Left lung (tissue), 14 donors: ENCODE measurements at places on chromosomes 2 and 18. TPM values are rescaled to one million over a fixed set of nuclear protein-coding genes. Genes with fewer than 3 reads are reported as not detected.

The DCDC2C gene
- total RNA-seq: not detected

The ALPI gene
- not detected for total RNA-seq

DNA sequence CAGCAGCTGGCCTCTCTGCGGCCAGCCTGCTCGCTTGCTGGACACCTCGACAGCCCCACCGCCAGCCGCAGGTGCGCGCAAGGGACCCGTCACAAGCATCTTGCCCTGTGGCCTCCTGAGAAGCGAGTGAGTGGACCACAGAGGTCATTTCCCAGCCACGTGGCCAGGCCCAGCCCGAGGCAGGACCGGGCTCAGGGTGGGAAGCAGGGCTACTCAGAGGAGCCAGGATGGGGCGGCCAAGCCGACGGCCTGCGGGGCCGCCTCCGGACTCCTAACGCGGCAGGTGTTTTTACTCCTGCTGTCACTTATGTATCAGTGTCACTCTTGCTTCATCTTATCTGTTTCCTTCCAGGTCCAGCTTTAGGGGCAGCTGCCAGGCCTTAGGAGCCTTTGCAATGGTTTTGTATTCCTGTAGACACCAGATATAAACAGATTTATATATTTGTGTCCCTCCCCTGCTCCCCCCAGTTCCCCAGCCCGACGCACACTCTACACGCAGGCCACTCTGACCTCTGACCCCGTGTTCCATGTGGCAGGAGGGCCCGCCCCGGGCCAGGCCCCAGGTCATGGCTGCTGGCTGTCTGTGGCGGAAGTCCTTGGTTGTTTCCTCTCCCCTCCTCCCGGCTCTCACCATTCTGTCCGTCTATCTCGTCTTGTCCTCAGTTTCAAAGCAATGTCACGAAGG, 236.4 kb downstream of the ATAD2B start:
- no peak overlapping the region for H3K4me3 ChIP-seq
- H3K27ac ChIP-seq: no peak overlapping the region
- peak; percentile 75 for DNase-seq
- no peaks in the 10 kb centered on the region for H3K36me3 ChIP-seq

The KIAA2012 gene
- not detected for total RNA-seq

GRCh38 chr18:2884706-2885285, 38.0 kb downstream of the EMILIN2 start:
- no peak overlapping the region for H3K27ac ChIP-seq
- no peak for DNase-seq
- H3K27me3 ChIP-seq: no peaks in the 10 kb centered on the region
- no peaks in the 10 kb centered on the region for H3K4me1 ChIP-seq
- no peak overlapping the region for H3K4me3 ChIP-seq

- no peak for DNase-seq
- no peaks in the 10 kb centered on the region for H3K36me3 ChIP-seq
- H3K27ac ChIP-seq: no peak overlapping the region
- no peaks in the 10 kb centered on the region for H3K27me3 ChIP-seq
- peaks cover 4% of the 10 kb centered on the region for H3K4me1 ChIP-seq
Observed at GRCh38 chr2:11722292-11723060, 24.0 kb upstream of the LPIN1 start.

- DNase-seq: no peak
- H3K36me3 ChIP-seq: no peaks in the 10 kb centered on the region
- H3K27me3 ChIP-seq: no peaks in the 10 kb centered on the region
- no peak overlapping the region for H3K4me3 ChIP-seq
- no peak overlapping the region for H3K27ac ChIP-seq
Observed at GRCh38 chr2:225002656-225003045, 39.6 kb downstream of the DOCK10 start.

The SCTR gene
- 13.7 TPM for total RNA-seq

The ABCG5 gene
- total RNA-seq: not detected

GRCh38 chr2:130829015-130829414, 7.7 kb upstream of the ARHGEF4 start:
- no peaks in the 10 kb centered on the region for H3K4me1 ChIP-seq
- no peak for DNase-seq
- no peak overlapping the region for H3K27ac ChIP-seq
- H3K36me3 ChIP-seq: no peaks in the 10 kb centered on the region
- H3K4me3 ChIP-seq: no peak overlapping the region
